ENCODE measurements at places on chromosomes 16 and 17. TPM values are rescaled to one million over a fixed set of nuclear protein-coding genes. Genes with fewer than 3 reads are reported as not detected.

CCT6B gene
- total RNA-seq: 0.52 TPM

HBA2 gene
- not detected for total RNA-seq

CDIPT gene
- 101 TPM for total RNA-seq

KRT40 gene
- not detected for total RNA-seq

NMT1 gene
- 68.2 TPM for total RNA-seq

SPATA22 gene
- 0.13 TPM for total RNA-seq

All from smooth muscle cell of the pulmonary artery (primary cell).